ENCODE measurements at places on chromosomes 1 and 21. TPM values are rescaled to one million over a fixed set of nuclear protein-coding genes. Genes with fewer than 3 reads are reported as not detected.

DNA sequence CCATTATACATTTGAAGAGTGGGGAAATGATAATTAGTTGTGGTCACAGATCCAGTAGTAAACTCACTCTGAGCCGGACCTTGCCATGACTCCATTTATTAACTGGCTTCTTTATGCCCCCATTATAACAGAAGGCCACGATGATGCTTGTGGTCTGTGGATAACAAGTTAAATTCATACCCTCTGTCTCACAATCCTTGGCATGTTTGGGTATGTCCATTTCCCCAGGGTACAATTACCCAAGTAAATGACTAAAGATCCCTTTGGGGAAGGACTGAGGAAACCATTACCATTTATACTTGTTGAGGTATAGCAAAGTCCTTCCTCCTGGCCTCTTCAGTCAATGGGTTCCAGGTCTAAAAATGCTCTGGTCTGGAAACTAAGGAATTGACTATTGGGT, 7.3 kb upstream of the USP1 start:
- no peak overlapping the region for H3K27ac ChIP-seq
- no peak for DNase-seq
- H3K27me3 ChIP-seq, result no peaks in the 10 kb centered on the region
- H3K4me3 ChIP-seq, result no peak overlapping the region

DNA sequence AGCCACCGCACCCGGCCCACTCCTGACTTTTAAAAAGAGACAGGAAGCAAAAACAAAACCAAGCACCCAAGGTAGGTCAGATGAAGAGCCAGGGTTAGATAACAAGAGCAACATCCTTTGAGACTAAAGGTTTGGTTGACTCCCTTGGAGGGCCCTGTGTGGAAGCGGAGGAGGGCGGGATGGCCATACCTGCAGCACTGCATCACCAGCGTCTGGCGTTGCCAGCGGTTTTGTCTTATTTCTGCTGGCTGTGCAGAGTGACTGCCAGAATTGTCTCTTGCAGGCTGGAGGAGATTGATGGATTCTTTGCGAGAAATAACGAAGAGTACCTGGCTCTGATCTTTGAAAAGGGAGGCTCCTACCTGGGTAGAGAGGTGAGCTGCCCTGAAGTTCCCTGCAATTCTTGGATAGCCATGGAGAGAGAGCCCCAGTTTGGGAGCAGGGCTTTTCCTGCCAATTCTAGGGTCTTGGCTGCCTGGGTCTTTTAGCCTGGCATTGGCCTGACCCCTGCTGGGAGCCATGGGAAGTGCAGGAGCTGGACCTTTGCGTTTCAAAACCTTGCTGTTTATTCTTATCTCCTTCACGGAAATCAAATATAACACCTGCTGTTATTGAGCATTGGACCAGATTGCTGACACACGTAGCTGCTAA, 24.0 kb downstream of the QSOX1 start:
- H3K4me3 ChIP-seq, result no peak overlapping the region
- no peak overlapping the region for H3K27ac ChIP-seq
- H3K4me1 ChIP-seq, result no peaks in the 10 kb centered on the region
- no peaks in the 10 kb centered on the region for H3K27me3 ChIP-seq
- H3K36me3 ChIP-seq, result peaks cover 10% of the 10 kb centered on the region

GRCh38 chr1:235679644-235680043, 30.1 kb upstream of the GNG4 start:
- no peak overlapping the region for H3K27ac ChIP-seq
- DNase-seq, result no peak
- H3K4me1 ChIP-seq, result peaks cover 3% of the 10 kb centered on the region
- no peak overlapping the region for H3K4me3 ChIP-seq

RAB3GAP2 gene
- 48.3 TPM for total RNA-seq

GBP4 gene
- not detected for total RNA-seq

FCN3 gene
- 0.22 TPM for total RNA-seq

CR1L gene
- total RNA-seq, result 0.37 TPM

Measured in H9 (cell line).